K562 (cell line): ENCODE measurements at places on chromosomes 5 and 9. TPM values are rescaled to one million over a fixed set of nuclear protein-coding genes. Genes with fewer than 3 reads are reported as not detected.

Gene PTPRD
- total RNA-seq = 0.02 and 0.11 TPM in 2 replicates

- H3K27me3 ChIP-seq = no peaks in the 10 kb centered on the region
- H3K4me1 ChIP-seq = no peaks in the 10 kb centered on the region
- H3K36me3 ChIP-seq = no peaks in the 10 kb centered on the region
- H3K4me3 ChIP-seq = no peak overlapping the region
- DNase-seq = no peak
- H3K27ac ChIP-seq = no peak overlapping the region
Observed at GRCh38 chr5:158701406-158702177, 398.1 kb downstream of the EBF1 start.

Gene KYAT1
- total RNA-seq = 11.7 and 14.7 TPM in 2 replicates

DNA sequence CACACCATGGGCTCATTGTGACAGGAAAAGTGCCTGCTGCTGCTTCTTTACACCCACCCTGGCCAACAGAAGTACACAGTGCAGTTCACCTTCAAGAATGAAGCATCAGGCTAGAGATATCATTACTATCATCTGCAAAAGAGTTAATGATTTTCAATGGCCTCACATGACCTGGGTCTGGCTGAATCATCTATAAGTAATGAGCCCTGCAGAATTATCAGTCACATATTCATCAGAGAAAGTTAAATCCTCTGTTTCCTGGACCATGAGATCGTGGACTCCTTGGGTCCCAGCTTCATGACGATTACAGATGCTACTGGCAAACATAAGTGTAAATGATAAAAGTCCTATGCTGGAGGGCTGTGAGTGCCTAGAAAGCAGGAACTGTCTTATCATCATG, 8.3 kb downstream of the BAG1 start:
- DNase-seq = no peak
- no peaks in the 10 kb centered on the region for H3K4me1 ChIP-seq
- H3K27me3 ChIP-seq = no peaks in the 10 kb centered on the region
- H3K36me3 ChIP-seq = peaks cover 84% of the 10 kb centered on the region

Gene HEXB
- total RNA-seq = 88.1 and 94.9 TPM in 2 replicates

Gene PCDHGA8
- total RNA-seq = 0.07 and 0.18 TPM in 2 replicates
